ENCODE measurements at places on chromosomes 12 and 14.

GRCh38 chr14:50364792-50365191 lies 31.9 kb downstream of the CDKL1 start:
- DNase-seq: no peak

DNA sequence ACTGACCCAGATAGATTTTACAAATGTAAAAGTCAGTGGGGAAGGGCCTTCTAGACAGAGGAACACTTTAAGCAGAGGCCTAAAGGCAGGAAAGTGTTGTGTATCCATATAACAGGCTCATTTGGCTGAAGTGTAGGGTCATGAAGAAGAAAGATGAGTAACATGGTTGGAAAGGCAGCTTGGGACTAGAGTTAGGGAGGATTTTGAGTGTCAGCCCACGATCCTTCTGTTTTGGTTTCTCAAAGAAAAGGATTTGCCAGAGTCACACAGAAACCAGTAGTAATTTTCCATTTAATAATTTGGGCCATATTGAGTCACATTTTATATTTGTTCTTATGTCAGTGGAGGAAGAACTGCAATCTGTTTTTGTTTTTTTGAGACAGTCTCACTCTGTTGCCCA lies 76.4 kb downstream of the ZC3H14 start:
- DNase-seq: no peak

- no peak for DNase-seq
These were observed 22.1 kb downstream of the MTHFD1 start for GRCh38 chr14:64410084-64410774.

- DNase-seq: no peak
These were observed 9.5 kb upstream of the CRADD start for GRCh38 chr12:93667672-93668071.

DNA sequence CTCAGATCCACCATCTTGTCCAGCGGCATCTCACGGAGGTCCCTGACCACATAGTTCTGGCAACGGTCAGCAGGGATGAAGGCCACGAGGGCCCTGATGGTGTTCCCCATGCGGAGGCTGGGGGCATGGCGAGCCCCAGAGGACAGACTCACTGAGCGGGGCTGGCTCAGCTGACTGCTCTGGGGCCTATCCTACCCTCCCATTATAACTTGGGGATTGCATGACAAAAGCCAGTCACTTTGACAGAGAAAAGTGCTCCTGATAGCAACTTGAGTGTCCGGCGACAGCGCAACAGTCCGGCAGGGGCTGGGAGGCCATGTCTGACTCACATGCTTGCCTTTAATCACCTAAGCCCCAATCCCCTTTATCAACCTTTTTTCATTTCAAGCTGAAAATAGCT lies at the start of gene LRRC10:
Gene LRRC10, minus strand, starts transcription at position 179 of the 400 bp plus-strand sequence. Its CDS starts 69 bp downstream, at position 110.
- no peak for DNase-seq

GRCh38 chr12:116089080-116089479 lies 188.4 kb downstream of the MED13L start:
- no peak for DNase-seq

DNA sequence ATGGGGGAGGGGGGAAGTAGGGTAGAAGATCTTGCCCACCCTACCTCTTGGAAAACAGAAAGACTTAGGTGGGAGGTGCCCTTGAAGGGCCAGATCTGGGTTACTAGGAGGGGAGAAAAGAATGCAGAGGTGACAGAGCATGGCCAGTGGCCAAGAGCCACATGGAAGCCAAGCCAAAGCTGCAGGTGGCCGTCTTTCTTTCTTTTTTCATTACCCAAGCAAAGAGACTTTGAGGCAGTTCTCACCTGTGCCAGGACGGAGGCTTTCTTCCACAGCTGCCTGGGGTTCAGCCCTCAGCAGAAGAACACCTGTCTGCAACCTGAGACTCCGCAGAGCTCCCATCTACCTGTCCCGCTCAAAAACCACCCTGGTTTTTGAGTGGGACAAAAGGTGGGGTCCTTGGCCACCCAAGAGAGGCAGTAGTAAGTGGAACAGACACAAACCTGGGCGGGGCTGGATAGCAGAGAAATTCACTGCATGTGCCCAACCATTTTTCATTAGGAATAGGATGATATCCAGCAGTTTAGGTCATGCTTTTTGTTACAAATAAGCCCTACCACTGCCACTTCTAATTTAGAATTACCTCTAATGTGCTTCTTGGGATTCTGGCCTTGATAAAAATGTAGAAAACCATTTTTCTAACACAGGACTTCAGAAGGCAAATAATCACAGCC lies 116.5 kb downstream of the DYRK2 start:
- DNase-seq: no peak

- DNase-seq: no peak
These were observed 4.6 kb upstream of the LEMD3 start for GRCh38 chr12:65164774-65165173.

DNA sequence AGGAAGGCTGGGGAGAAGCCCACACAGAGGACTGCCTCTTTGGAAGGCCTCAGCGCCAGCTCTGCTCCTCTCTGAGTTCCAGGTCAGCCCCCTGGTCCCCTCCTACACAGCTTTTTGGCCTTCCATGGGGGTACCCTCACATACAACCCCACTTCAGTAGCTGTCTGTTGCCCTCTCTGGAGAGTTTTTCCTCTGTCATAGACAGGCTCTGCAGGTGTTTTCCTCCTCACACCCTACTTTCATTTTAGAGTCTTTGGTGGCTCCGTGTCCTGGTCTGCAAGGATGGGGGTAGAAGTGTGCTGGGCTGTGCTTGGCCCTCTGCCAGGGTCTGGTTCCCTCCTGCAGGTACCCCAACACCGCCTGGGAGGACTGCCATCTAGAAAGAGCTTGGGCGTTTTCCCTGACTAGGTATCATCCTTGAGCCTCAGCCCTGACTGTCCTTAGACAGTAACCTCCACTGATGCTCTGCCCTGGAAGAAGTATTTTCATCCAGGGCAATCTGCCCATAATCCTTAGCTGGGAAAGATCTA lies 15.1 kb downstream of the ZDHHC22 start:
- no peak for DNase-seq

- DNase-seq: no peak
These were observed 66.0 kb upstream of the NRXN3 start for GRCh38 chr14:78104160-78104559.

DNA sequence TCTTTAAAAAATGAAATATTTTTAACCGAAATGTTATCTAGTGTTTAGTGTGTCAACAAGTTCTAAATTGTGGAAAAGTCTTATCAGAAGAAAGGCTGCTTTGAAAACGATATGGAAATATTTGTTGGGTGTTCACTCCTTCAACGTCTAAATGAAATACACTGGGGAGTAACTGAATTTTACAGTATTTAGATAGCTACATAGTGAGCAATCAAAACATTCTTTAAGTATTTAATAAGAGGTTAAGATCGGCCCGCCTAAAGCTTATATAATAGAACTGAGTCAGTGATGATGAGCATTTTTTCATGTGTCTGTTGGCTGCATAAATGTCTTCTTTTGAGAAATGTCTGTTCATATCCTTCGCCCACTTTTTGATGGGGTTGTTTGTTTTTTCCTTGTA lies 228.3 kb downstream of the RAD51B start:
- DNase-seq: no peak

GRCh38 chr12:4849115-4849541 lies 60.6 kb upstream of the KCNA1 start:
- no peak for DNase-seq

- no peak for DNase-seq
These were observed 10.6 kb downstream of the ANKS1B start for GRCh38 chr12:99974146-99974545.

GRCh38 chr14:34826661-34827060 lies 48.5 kb downstream of the BAZ1A start:
- DNase-seq: no peak

GRCh38 chr12:48182631-48183030 lies 813 bp upstream of the CCDC184 start:
- DNase-seq: no peak

DNA sequence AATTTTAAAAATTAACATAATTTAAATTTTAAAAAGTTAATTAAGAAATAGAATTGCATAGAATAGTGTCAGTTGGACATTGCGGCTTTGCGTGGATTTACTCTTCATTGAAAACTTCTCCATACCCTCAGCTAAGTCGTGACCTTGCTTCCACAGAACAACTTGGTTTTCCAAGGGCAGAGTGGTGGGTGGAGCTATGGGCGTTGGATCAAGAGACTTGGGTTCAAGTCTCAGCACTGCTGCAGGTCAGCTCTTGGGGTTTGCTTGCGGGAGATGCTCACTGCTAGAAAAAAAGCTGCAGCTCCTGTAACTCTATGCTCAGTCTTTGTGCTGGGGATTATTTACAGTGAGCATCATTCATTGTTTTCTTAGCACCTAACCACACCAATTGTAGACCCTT lies 133.7 kb downstream of the PRIMA1 start:
- no peak for DNase-seq

DNA sequence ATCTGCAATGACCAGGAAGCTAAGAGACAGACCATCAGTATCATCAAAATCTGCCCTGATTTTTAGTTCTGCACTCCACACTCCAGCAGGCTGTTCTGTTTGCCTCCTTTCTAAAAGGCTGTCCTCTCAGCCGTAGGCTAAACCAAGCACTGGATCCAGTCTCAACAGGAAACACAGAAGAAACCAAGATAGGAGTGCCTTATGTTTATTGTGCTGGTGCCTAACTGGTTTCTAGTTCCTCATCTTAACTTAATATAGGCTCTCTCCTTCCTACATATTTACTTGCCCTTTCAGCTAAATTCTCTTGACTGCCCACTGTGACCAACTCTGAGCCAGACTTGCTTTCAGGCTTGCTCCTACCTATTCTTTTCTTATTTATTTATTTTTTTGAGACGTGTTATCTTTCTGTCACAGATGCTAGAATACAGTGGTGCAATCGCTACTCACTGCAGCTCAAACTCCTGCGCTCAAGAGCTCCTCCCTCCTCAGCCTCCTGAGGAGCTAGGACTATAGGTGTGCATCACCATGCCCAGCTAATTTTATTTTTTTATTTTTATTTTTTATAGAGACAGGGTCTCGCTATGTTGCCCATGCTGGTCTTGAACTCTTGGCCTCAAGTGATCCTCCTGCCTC lies 30.8 kb downstream of the GALNT4 start:
- DNase-seq: no peak

DNA sequence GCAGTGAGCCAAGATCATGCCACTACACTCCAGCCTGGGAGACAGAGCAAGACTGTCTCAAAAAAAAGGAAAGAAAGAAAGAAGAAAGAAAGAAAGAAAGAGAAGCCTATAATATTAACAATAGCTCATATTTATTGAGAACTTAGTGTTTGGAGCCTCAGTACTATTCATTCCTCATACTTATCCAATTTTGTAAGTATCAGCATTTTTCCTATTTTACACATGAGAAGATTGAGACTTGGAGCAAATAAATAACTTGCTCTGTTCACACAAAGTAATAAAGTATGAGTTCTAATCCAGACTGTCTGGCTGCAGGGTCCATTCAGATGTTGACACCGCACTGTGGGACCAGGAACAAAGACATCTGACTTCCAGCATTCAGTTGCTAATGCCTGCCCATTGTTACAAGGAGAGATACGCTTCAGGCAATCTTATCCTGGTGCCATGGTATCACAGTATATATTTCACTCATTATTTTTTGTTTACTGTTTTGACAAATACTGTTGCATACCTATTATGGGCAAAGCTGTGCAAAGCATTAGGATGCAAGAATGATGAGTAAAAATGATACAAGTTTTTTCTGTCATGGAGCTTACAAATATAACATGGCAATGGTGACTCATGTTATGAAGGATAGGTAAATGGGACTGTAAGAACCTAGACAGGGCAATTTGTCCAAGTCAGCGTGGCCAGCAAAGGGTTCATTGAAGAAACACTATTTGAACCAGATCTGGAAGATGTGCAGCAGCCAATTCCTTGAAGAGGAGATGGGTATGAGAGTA lies 21.4 kb upstream of the TMTC2 start:
- DNase-seq: no peak

- DNase-seq: no peak
These were observed 28.2 kb downstream of the TBK1 start for GRCh38 chr12:64480148-64480547.

- DNase-seq: no peak
These were observed 10.9 kb upstream of the SNX6 start for GRCh38 chr14:34640826-34641225.

- no peak for DNase-seq
These were observed 125.0 kb upstream of the DHRS4 start for GRCh38 chr14:23828616-23829015.

DNA sequence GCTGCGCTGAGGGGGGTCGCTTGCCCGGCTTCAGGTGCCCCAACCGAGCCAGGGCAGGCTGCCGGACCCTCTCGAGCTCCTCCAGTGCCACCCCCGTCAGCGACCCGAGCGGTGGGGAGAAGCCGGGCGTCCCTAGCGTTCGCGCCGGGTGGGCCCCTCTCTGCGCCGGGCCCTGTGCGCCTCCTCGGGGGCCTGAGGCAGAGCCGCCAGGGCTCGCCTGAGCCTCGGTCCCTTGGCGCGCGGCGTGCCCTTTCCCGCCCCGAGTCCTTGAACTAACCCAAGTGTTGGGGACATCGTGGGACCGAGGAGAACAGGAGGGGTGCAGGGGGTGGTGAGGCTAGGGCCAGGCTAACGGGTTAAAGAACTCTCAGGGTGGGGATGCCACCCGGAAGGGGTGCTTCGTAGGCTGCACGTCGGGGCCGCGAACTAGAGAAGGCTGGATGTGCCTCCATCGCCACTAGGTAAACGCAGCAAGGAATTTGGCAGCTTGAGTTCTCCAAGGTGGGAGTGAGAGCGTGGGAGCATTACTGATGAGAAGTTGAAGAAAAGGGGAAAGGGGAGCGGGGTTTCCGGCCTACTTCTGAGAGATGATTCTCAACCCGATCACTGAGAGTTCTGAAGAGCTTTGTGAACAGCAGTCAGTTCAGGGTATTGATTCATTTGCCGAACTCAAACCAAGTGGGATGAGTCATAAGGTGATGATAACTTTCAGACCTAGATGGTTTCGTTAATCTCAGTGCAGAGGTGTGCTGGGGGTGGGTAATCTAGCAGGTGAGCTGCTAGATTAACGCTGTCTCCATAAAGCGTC lies 618 bp downstream of the RNF34 start:
- no peak for DNase-seq

GRCh38 chr12:5276327-5276880 lies 155.5 kb upstream of the NTF3 start:
- no peak for DNase-seq

DNA sequence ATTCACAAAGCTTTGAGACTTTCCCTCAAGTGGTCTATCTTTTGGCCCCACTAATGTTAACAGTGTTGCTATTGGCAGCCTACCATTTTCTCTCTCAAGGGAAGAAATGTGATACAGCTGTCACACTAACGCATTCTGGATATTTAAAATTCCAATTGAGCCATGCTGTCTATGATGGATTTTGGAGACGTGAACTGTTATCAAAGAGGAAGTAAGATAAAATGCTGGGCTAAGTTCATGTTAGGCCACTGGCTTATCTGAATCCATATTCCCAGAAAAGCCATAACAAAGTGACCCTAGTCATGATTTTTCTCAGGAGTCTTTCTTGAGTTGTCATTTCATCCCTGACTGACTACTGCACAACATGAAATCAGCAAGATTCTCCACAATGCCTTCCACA lies 200.2 kb downstream of the PHLDA1 start:
- DNase-seq: no peak

DNA sequence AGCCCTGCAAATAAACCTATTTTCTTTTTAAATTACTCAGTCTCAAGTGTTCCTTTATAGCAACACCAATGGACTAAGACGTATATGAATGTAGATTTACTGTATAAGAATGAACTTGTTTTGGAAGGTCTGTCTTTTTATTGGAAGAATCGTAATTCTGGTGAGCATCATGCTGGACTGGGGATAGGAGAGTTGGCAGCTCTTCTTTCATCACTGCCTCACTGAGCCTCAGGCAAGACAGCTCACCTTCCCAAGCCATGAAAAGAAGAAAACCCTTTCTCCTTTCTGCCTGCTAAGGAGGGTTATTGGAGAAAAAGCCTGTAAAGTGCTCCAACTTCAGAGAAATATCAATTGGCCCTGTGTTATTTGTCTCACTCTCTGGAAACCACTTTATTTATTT lies 9.1 kb upstream of the RNF34 start:
- no peak for DNase-seq
